ENCODE measurements at places on chromosomes 6 and 20.

- DNase-seq: no peak
These were observed 236.1 kb downstream of the BMP2 start for GRCh38 chr20:7003598-7003997.

- no peak for DNase-seq
These were observed 5.6 kb upstream of the GRM4 start for GRCh38 chr6:34151321-34152041.

- DNase-seq: no peak
These were observed 235 bp downstream of the MAP7 start for GRCh38 chr6:136550045-136550329.

DNA sequence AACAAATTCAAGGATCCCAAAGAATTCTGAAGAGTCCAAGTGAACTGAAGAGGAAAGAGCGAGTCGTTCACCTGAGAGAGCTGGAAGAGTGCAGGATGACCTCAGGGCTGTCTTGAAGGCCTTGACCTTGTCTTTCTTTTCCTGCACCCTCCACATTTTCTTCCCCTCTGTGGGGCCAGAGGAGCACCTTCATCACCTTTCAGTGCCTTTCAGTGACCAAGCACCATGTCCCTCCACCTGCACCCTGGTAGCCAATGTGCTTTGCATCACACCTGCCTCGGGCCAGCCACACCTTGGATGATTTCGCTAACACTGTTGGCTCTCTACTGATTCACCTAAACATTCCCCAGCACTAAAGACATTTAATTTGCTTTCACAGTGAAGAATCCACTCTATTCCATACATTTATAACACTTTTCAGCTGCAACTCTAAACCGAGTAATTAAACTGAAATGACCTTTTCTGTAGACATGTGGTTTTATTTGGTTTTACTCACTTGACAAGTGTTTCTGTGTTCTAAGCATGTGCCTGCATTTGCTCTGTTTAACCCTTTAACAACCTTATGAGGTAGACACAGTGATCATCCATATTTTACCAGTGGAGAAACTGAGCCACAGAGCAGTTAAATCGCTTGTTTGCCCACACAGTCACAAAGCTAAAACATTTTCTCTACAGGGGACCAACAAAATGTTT is 121.3 kb upstream of the CST7 start:
- DNase-seq: no peak

DNA sequence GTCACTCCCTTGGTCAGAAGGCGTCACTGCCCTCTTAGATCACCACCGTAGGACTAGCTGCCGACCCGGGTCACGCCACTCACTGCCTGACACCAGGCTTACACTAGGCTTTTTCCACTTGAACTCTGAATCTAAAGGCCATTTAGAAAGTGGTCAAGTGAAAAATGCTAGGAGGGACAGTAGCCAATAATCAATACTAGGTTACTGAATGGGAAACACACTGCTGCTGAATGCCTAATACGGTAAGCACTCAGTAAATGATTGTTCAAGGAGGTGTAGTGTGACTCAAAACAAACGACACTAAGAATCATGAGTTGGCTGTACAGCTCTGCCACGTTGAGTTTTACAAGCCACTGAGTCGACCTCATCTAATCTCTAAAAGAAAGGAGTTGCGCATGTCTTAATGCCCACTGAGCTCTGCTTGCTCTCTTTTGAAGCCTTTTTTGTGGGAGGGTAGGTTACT is 760 bp upstream of the IBTK start:
- DNase-seq: no peak

GRCh38 chr6:155183095-155183494 is 80.7 kb upstream of the CLDN20 start:
- no peak for DNase-seq

GRCh38 chr6:137638926-137639706 is 144.9 kb upstream of the OLIG3 start:
- no peak for DNase-seq

DNA sequence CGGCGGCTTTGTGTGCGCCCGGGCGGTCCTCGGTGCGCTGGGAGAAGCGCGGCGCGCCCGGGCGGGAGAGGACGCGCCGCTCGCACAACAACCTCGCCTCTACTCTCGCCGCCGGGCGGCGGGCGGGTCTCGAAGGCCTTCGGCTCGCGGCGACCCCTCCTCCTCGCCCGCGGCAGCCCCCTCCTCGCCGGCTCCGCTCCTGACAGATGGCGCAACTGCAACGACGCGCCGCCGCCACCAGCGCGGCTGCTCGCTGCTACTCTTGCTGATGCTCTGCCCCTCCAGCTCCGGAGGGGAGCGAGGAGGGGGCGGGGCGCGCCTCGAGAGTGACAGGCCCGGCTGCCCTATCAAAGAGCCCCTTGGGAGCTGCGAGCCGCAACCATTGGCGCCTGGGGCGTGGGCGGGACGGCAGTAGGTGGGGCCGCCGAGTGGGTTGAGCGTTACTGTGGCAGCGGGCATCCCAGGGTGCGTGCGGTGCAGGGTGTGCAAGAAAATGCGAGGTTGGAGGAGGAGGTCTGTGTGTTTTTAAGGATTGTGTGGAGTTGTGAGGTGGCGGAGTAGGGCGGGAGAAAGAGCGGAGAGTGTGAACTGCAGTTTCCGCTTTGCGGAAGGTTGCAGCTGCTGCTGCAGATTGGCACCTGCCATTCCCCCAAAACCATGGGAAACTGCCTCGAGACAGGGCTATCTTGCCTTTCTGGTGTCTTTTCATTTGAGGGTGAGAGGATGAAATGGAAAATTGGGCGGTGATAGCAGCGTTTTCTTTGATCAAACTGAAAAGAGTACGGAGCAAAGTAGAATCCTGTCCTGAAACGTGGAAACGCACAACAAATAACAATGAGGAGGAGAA is at the start of gene FYN:
Gene FYN (minus strand): TSS at position 275 of the 847 bp plus-strand sequence. CDS start 153,401 bp downstream, outside the sequence.
- DNase-seq: peak; percentile 98

DNA sequence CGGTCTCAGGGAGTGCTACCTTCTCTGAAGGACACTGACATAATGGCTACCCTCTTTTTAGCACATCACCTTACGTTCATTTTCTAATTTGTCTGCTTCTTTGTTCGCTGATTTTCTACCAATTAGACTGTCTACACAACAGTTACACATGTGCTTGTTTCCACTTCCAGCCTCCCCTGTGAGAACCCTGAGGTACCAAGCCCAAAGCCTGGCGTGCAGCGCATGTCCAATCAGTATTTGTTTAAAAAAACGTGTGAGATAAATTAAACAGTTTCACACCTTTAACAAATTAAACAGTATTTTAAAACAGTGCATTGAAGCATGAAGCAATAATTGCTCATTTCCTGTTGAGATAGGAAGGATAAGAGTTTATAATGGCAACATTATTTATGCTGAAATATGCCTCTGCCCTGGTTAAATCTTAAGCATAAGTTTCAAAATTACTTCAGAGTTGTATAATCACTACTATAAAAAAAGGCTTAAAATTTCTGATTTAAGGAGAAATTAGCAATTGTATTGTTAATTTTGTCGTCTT is 88.9 kb downstream of the MAP3K5 start:
- DNase-seq: no peak
